DMS79 (cell line): ENCODE measurements at places on chromosomes 4 and X.

DNA sequence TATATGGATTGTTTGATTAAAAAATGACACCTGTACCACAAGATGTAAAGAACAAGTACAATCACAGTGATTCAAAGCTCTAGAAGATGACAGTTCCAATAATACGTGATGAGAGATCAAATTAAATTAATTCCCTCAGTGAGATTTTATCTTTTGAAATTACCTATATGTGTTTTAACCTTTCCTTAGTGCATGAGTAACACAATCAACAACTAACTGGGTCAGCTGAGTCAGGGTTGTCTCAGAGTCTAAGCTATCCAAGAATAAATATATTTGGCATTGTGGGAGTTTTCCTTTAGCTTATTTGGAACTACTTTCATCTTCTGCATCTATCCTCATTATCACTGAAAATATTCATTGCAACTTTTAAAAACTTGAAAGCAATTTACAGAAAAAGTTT is 162.8 kb downstream of the WDFY3 start:
- no peak for DNase-seq

DNA sequence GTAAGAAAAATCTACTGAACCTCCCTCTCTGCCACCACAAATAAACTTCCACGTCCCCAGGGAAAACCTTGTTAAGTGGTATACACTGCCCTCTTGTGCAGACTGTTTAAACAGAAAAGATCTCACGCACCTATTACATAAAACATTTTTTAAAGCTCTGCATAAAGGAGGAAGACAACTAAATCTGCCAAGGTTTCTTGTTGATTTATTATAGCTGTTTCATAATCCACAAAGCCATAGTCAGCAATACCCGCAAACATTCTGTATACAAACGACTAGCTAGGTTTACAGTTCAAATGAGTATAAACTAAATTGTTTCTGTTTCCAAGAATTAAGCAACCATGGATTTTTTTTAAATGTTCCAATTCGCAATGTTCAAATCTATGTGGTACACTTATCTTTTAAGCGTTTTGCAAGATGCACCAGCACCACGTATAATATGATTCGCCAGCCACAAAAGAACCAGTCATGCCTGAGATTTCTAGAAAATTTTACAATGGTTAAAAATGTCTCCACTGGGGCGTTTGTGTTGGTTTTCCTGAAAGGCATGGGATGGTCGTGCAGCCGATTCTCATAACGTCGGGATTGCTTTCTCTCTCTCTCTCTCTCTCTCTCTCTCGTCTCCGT is 164.6 kb downstream of the PRKX start:
- DNase-seq = no peak

GRCh38 chr4:116515959-116516358 is 569.4 kb downstream of the TRAM1L1 start:
- no peak for DNase-seq

DNA sequence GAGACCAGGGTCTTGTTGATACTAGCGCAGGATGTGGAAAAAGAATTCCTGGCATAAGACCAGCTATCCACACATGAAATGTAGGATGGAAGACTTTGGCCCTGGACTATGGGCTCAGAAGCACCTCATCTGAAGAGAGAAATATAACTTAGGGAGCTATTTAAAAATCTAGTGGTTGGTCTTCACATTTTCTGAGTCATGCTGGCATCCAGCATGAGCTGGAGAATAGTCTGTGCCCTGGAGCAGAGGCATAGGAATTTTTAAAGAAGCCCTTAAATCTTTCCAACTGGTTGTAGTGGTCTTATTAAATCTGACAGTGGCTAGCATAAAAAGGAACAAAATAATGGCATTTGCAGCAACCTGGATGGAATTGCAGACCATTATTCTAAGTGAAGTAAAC is 86.3 kb downstream of the SMARCA5 start:
- no peak for DNase-seq

DNA sequence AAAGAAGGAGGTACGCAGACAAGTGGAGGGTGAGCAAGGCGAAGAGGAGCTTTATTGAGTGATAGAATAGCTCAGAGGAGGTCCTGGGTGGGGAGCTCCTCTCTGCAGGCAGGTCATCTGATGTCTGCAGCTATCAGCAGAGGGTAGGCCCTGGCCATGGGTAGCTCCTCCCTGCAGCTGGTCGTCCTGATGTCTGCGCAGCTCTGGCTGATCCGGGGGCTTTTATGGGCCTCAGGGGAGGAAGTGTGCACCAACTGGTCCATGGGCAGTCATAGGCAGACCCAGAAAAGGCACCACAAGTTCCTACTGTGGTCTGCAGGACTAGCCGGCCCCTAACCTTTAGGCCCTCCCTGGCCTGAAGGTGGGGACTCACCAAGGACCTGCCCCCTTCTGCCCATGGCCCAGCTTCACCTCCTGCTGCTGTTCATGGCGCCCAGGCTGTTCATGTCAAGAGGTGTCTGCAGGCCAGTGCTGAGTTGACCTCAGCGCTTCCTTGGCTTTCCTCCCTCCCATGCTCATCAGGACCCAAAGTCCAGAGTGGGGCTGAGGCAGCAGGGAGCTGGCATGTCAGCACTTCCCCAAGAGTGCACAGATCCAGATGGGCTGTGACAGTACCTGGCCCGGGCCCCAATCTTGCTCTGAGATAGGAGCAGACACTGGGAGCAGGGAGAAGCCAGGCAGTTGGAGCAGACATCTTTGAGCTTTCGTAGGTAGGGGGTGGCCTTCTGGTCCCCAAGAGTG is 46.1 kb downstream of the ARAP2 start:
- no peak for DNase-seq

DNA sequence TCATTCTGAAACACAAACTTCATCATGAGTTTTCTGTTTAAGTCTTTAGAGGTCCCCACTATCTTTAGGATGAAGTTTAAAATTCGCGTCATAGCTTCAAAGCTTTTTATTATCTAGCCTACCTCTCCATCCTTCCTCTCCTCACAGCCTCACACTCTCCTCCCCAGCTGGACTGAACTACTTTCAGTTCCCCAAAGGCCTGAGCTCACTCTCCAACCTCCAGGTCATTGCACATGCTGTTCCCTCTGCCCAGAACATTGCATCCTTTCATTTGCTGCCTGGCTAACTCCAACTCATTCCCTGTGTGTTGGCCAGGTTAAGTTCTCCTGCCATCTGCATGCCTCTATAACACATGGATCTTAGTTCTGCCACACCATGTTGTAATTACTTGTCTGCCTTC is 2.9 kb upstream of the OTUD5 start:
- no peak for DNase-seq

- DNase-seq = no peak
Observed at GRCh38 chr4:152983774-152984411, 47.8 kb downstream of the FHDC1 start.

- DNase-seq = no peak
Observed at GRCh38 chr4:62006108-62006507, 806.0 kb downstream of the ADGRL3 start.

DNA sequence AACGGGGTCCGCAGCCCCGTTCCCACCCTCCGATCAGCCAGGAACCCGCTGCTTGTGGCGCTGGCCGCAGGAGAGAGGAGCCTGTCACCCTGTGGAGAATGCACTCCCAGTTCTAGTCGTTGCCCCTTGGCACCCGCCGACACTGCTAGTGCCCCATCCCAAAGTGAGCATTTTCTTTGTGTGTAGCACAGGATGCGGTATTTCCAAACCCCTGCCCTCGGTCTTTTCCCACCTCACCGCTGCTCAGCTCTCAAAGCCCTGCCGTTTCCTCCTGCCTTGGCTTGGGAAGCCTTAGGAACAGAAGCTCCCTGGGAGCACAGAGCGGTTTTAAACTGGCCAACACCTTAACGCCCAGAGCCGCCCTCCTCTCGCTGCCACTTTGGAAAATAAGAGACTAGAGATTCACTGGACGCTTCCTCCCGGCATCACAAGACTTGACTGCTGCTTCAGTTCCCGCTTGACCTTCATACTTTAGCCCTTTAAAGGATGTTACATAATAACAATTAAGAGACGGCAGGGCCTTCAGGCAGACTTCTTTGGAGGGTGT is 772 bp downstream of the CYP4V2 start:
- DNase-seq = no peak

- no peak for DNase-seq
Observed at GRCh38 chr4:184680698-184681097, 31.2 kb downstream of the PRIMPOL start.

GRCh38 chr4:26941951-26942350 is 81.3 kb downstream of the STIM2 start:
- DNase-seq = no peak

GRCh38 chrX:134013524-134013923 is 28.1 kb upstream of the GPC3 start:
- DNase-seq = no peak

- DNase-seq = no peak
Observed at GRCh38 chr4:55035892-55036291, 89.5 kb downstream of the KDR start.

- no peak for DNase-seq
Observed at GRCh38 chrX:42615161-42615563, 162.8 kb downstream of the PPP1R2C start.

DNA sequence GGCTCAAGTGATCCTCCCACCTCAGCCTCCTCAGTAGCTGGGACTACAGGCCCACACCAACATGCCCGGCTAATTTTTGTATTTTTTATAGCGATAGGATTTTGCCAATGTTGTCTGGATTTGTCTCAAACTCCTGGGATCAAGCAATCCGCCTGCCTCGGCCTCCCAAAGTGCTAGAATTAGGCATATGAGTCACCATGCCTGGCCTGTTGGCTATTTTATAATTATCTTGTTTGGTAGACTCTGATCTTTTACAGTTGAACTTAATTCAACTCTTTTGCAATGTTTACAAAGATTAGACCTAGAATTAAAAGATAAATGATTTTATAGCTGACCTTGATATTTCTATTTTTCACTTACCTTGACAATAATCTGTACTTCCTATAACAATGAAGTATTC is 18.0 kb downstream of the DCK start:
- DNase-seq = no peak

- DNase-seq = no peak
Observed at GRCh38 chr4:118825799-118826198, 10.1 kb downstream of the SEC24D start.

DNA sequence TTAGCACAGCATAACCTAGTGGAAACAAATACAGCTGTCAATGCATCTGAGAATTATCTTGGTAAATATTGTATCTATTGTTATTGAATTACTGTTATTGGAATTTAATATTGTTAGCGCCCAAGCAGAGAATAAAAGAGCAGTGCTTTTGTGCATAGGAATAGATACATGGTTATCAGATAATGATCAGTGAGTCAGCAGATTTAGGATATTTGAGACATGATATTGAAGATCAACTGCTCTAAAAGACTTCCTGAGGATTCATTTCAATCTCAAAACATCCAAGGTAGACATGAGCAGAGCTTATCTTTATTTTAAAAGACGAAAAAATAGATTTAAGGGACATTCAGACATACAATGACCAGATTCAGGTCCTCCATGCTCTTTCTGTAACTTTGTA is 10.6 kb upstream of the H2AZ1 start:
- no peak for DNase-seq

- no peak for DNase-seq
Observed at GRCh38 chr4:12881945-12882584, 602.1 kb downstream of the RAB28 start.

GRCh38 chr4:6492861-6493657 is 20.6 kb upstream of the PPP2R2C start:
- DNase-seq = no peak

- DNase-seq = no peak
Observed at GRCh38 chrX:68261060-68261672, 172.1 kb downstream of the OPHN1 start.

- no peak for DNase-seq
Observed at GRCh38 chrX:130482871-130483270, 81.1 kb downstream of the RBMX2 start.

DNA sequence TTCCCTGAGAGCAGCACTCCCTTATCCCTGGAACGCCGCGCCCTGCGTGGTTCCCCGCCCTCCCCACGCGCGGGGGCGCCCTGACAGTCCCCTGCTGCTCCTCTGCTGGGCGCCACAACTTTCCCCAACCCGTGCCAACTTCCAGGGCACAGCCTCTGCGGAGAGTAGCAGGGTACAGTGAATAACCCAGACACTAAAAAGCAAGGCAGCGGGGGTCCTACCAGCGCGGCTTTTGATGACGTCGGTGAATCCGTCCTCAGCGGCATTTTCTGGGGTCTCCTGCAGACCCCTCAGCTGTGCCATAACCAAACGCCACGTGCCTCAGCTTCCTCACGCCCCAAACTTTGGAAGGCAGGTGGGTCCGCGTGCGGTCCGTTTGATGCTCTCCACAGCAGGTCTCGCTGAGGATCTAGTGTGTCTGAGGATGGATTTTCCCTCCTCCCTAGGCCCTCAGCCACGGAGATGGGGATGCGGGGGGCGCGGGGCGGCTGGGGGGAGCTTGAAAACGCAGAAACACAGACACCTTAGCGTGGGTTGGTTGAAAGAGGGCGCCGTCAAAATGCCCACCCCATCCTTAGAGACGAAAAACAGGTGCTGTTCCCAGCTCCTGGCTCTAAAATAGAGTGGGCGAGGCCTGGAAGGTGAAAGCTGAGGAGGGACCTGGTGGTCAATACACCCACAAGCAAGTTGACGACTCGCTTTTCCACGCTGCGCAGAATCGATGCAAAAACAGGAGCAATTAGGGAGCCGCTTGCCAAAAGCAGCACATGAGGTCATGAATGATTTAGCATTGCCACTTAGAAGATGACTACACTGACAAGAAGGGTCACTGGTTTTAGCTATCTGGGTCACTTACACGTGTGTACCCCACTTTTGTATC is 405.6 kb downstream of the FAM47A start:
- DNase-seq = no peak

GRCh38 chrX:39726771-39727170 is 371.0 kb downstream of the BCOR start:
- DNase-seq = no peak

DNA sequence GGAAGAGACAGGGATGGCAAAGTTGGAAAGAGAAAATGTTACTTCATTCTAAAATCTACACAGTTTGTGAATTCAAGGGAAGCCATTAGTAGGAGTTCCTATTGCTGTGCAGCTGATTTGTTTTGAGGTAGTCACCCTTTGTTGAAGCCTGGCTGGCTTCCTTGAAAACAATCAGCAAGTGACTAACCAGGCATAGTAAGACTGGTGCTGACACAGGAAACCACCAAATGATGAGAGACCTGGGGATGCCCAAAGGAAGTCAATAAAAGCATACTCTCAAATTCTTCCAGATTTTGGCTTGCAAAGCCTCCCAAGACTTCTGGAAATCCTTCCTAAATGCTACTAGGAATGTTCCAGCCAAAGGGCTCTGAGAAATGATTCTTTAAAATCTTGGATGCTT is 23.9 kb upstream of the PRDM8 start:
- DNase-seq = no peak

DNA sequence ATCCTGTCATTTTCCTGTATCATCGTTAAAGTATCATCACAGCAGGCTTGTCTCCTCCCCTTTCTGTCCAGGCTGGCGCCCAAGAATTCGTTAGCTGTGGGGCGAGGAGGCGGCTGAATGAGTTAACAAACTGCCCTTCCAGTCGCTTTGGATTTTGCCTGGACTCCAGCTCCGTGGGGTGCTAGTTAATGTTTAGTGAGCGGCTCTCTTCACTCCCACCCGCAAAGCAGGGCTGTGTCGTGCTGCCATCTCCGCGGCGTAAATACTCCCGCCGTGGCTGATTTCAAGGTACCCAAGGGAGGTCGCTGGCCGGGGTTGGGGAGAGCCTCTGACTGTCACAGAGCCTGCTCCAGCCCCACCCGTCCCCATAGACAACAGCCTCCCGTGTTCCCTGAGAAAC is 44.9 kb upstream of the SPRY1 start:
- no peak for DNase-seq
